ENCODE measurements at places on chromosomes 4 and X. TPM values are rescaled to one million over a fixed set of nuclear protein-coding genes. Genes with fewer than 3 reads are reported as not detected.

SPANXB1 gene
- total RNA-seq = not detected

SMR3B gene
- not detected for total RNA-seq

DNA sequence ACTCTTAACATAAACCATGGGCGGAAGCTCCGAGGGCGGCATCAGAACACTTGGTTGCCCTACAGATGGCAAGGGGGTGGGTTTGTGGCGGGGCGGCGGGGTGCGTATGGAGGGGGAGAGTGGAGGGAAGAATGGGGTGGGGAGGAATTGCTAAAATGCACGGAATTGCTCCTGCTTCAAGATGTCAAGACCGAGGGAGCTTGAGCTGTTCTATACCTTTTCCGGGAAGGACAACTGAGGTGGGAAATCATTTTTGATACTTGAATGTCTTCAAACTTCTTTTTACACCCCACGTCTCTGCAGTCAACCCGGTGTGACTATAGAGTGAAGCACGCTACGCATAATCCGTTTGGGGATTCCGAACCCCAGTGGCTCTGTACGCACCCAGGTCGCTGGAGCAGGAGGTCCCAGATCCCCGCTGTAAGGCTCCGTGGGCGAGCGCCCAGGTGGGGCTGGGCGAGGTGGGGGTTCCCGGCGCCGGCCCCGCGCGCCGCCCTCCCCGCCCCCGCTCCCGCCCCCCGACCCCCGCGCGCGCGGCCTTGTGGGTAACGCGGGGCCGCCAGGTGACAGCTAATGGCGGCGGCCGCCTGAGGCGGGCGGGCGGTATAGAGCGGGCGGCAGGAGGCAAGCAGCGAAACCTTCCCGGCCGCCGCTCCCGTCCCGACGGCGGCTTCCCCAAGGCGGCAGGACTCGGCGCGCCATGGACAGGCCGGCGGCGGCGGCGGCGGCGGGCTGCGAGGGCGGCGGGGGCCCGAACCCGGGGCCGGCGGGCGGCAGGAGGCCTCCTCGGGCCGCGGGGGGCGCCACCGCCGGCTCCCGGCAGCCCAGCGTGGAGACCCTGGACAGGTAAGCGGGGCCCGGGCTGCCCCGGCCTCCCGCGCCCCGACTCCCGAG lies at the start of gene MTMR1:
Gene MTMR1, plus strand, starts transcription at position 566 of the 894 bp plus-strand sequence. Its CDS starts 135 bp downstream, at position 701.
- peak; percentile 14 for DNase-seq

GRCh38 chr4:38056011-38056685 lies 96.0 kb downstream of the PTTG2 start:
- DNase-seq = no peak

- DNase-seq = no peak
Measured at GRCh38 chr4:1872870-1873269, 1.7 kb downstream of the NSD2 start.

DNA sequence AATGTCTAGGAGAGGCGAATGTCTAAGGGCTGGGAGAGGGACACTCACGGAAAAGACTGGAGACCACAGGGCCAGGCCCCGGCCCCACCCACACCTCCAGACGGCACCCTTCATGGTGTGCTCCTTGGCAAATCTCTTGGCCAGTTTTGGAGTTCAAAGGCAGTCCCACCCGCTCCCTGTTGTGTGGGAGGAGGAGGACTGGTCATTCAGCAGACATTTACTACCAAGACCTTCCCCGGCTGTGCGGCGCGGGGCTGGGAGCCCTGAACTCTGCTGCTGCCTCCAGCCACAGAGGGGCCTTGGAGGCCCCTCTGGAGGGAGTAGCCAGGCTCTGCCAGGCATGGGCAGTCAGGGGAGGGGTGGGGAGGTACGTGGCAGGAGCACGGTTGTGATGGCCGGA lies 8.7 kb upstream of the TBC1D14 start:
- no peak for DNase-seq

- no peak for DNase-seq
Measured at GRCh38 chr4:148823419-148823769, 381.2 kb upstream of the NR3C2 start.

GRCh38 chr4:173194157-173194556 lies 25.5 kb downstream of the GALNT7 start:
- no peak for DNase-seq

GAGE1 gene
- total RNA-seq = not detected

GRCh38 chr4:20248155-20248558 lies 3.5 kb upstream of the SLIT2 start:
- DNase-seq = no peak

- DNase-seq = no peak
Measured at GRCh38 chr4:25235401-25235800, 1.6 kb downstream of the PI4K2B start.

DNA sequence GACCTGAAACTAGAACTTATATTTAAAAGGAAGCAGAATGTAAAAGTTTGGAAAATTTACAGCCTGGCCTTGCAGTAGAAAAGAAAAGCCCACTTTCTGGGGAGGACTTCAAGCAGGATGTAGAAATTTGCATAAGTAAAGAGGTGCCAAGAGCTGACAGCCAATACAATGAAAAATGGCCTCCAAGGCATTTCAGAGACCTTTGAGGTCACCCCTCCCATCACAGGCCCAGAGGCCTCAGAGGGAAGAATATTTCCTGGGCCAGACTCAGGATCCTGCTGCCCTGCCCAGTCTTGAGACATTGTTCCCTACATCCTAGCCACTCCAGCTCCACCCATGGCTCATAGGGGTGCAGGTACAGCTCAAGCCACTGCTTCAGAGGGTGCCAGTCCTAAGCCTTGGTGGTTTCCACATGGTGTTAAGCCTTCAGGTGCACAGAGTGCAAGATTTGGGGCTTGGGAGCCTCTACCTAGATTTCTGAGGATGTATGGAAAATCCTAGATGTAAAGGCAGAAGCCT lies 518.9 kb upstream of the INTU start:
- no peak for DNase-seq

DNA sequence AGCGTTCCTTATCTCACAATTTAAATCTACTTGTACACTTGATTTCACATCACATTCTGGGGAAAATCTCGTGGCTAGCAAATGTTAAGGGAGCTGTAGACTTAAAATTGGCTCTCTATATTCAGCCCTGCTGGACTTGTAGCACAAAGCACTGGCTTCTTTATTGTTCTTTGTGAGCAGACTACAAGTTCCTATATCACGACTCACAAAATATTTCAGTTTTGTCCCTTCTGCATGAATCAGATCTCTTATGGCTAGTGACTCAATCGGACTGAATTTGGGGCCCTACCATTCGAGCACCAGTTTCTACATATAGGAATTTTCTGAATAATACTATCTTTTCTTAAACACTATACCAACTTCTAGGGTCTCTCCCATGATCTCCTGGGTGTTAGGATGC lies 390.1 kb downstream of the ADAM29 start:
- no peak for DNase-seq

GRCh38 chrX:118116713-118117550 lies at the start of gene KLHL13:
Gene KLHL13, minus strand, starts transcription at chrX:118116810. Its CDS starts 88,337 bp downstream, at chrX:118028473.
- peak; percentile 19 for DNase-seq

HSFX4 gene
- not detected for total RNA-seq

GRCh38 chr4:67546971-67547370 lies 1.7 kb upstream of the CENPC start:
- DNase-seq = no peak

GLRB gene
- 11.9 TPM for total RNA-seq

- DNase-seq = no peak
Measured at GRCh38 chrX:74788545-74789086, 136.6 kb downstream of the NEXMIF start.

- DNase-seq = no peak
Measured at GRCh38 chr4:113869743-113870375, 108.3 kb upstream of the CAMK2D start.

GRCh38 chr4:44817930-44818329 lies 91.6 kb upstream of the GNPDA2 start:
- DNase-seq = no peak

DAPP1 gene
- total RNA-seq = not detected

DNA sequence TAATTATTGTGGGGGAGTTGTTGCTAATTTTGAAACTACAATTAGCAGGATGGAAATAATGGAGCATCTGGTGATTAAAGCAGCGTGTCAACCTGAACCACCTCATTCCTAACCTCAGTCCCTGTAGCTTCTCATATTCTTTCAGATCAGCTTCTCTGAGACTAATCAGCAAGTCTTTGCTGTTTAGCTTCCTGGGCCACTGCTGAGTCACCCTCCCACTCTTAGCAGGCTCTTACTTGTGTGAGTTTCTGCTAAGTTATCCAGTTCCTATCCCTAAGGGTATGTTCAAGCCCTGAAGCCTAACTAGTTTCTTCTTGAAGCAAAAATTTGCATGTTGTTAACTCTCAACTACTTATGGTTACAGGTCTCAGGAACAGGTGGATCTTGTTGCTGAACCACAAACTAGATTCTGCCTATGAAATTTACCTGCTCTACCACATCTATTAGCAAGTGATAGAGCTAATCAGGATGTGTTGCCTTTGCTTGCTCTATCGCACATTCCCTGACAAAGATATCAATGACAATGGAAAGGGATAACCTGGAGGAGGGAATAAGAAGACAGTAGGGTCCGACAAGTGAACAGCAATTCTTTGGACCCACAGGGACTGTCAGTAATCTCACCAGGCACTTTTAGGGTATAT lies 134.2 kb downstream of the EIF4E start:
- DNase-seq = no peak

DNA sequence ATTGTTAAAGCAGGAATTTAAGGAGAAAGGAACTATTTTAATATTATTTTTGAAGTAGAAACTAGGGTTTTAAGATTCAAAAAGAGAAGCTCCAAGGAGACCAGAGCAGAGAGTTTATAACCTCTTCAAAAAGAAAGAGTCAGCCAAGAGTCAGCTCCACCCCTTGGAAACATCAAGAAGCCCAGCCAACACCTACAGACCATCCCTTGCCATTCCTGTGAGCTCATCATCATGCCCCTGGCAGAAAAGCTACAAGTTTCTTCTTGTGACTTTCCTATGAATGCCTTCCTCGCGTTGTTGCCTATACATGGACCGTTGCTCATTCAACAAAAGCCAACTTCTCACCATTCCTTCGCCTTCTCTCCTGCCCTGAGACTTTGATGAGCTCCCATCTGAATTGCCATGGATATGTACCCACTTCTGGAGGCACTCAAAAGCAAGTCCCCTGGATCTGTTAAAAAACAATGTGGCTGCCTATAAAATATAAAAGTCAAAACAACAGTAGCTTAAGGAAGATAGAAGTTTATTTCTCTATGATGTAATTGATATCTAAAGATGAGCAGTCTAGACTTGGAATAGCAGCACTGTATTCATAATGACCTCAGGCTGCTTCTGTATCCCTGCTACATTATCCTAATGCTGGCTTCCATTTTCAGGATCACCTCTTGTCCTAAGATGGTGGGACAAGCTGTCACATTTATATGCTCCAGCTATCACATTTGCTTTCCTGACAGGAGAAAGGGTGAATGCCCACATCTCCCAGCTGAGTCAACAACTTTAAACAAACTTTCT lies 20.3 kb downstream of the PLRG1 start:
- no peak for DNase-seq

GRCh38 chrX:74446876-74447275 lies 25.6 kb downstream of the SLC16A2 start:
- DNase-seq = no peak

- no peak for DNase-seq
Measured at GRCh38 chr4:67762086-67762485, 7.9 kb upstream of the GNRHR start.

CPE gene
- total RNA-seq = 129 TPM

PITX2 gene
- 5.3 TPM for total RNA-seq

Measured in progenitor cell of endocrine pancreas (in vitro differentiated cells).